ENCODE measurements at places on chromosomes 16 and 17.

DNA sequence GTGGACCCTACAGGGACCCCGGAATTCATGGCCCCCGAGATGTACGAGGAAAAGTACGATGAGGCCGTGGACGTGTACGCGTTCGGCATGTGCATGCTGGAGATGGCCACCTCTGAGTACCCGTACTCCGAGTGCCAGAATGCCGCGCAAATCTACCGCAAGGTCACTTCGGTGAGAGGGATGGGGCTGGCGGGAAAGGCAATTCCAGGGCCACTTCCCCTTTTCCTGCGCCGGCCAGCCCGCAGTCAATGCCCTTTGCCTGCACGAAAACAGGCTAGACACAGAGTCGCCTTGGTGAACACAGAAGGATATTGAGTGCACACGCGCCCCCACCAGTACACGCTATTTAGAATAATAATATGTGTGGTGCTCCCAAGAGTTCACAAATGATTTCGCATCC lies 4.0 kb downstream of the WNK4 start:
- no peak for DNase-seq

GRCh38 chr16:75011634-75012307 lies 12.9 kb downstream of the ZNRF1 start:
- peak; percentile 91 for DNase-seq

GRCh38 chr16:86794216-86794864 lies 216.0 kb downstream of the FOXL1 start:
- DNase-seq, result no peak

DNA sequence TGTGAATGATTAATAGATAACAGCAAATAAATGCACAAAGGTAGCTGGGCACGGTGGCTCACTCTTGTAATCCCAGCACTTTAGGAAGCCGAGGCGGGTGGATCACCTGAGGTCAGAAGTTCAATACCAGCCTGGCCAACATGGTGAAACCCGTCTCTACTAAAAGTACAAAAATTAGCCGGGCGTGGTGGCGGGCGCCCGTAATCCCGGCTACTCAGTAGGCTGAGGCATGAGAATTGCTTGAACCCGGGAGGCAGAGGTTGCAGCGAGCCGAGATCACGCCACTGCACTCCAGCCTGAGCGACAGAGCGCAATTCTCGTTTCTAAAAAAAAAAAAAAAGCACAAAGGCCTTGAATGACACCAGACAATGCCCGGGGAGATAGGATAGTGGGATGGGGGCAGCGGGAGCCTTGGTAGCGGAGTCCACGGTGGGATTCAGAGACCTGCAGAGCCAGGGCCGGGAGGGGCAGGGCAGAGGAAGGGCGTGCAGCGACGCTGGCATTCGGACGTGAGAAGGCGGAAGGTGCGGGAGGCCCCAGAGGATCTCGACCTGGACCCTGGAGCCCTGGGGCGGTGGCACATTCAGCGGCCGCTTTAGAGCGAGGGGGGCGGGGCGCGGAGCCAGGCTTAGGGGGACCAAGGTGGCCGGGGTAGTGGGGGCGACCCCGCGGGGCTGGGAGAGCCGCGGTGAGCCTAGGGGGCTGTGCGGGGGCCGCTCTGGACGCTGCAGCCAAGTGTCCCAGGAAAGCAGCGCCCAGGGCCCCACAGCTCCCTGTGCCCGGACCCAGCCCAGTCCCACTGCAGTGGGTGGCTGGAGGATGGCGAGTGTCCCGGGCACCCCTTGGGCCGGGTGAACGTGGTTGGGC lies 999 bp upstream of the FLYWCH2 start:
- no peak for DNase-seq

- no peak for DNase-seq
Observed at GRCh38 chr17:47352848-47353247, 29.1 kb downstream of the EFCAB13 start.

DNA sequence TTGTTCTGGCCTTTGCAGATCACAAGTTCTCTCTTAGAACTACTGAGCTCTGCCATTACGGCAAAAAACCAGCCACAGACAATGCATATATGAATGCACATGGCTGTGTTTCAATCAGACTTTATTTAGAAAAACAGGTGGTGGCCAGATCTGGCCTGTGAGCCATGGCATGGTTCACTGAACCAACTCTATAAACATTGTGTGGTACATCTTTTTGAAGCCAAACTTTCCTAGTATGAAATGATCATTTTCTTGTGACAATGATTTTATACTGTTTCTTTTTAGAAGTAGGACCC lies 65.9 kb upstream of the AMZ2 start:
- no peak for DNase-seq

- DNase-seq, result no peak
Observed at GRCh38 chr17:42670789-42671657, 5.8 kb downstream of the PLEKHH3 start.

GRCh38 chr16:62760398-62760797 lies 724.2 kb upstream of the CDH8 start:
- no peak for DNase-seq
